ENCODE measurements at places on chromosomes 1 and 21.

DNA sequence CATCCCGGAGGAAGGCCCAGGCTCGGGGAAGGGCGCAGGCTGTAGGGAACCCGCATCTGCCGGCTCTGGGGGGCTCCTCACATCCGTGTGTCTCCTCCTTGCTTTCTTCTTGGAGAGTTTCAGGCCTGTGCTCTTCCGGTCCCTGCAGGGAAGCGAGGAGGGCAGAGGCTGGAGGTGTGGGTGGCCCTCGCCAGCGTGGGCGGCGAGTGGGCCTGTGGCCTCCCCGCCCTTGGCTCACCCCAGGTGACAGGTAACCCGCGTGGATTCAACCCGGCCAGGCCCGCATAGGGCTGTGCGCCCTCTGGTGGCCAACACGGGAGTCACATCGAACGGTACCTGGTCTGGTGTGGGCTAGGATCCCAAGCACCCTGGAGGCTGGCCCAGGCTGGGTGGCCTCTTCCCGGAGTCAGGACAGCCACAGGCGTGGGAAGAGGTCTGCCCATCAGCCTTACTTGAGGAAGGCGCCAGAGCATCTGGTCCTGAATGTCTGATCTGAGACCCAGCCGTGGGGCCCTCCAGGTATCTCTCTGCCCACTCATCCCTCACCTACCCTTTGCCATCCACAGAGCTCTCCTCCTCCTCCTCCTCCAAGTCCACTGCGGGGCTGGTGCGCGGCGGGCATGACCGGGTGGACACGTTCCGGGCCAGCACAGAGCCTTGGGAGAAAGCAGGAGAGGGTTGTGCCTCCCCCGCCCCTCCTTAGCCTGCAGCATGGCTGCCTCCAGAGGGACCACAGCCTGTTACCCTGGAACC, 9.6 kb upstream of the TNFRSF25 start:
- peak; percentile 36 for DNase-seq

DNA sequence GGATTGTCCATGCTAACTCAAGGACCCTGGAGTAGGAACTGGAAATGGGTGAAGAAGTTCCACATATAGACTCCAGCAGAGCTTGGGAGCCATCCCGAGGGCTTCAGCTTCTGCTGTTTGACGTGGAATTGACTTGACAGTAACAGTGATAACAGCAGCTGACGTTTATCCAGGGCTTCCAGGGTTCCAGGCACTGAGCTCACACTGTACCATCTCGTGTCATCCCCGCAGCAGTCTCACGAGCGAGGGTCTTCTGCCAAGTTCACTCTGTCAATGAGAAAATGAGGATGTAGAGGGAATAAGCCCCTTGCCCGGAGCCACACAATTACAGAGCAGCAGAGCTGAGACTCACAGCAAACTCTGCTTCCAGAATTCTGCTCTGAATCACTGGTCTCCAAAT, 447.7 kb downstream of the SIPA1L2 start:
- no peak for DNase-seq

DNA sequence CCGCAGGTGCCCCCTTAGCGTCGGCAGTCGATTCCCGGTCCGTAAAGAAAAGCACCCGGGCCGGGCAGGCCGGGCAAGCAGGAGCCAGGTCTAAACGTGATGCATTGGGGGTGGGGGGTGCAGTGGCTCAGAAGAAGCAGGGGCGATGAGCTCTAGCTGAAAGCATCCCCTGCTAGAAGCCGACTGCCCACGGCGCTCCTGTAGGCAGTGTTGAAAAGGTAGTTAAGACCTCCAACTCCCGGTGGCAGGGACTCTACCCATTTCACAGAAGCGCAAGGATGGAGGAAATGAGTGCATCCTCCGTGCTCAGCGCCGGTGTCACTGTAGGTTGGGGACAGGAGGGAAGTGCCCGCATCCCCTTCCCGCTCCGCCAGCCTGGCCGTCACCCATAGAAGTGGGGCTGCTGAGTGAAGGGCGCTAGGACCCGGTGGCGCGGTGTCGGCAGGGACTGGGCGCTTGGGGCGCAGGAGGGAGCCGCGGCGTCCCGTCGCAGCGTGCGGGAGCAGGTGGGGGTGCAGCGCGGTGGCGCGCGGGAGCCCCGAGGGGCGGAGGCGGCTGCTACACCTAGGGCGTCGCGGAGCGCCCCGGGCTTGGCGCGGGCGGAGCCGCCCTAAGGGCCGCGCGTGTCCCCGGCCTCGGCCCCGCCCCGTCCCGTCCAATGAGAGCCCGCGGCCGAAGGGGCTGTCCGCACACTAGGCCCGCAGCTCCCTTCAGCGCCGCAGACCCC, at the start of gene WNT2B:
Gene WNT2B, plus strand, starts transcription at position 688 of the 727 bp plus-strand sequence. CDS start 298 bp downstream, outside the sequence.
- DNase-seq: no peak

DNA sequence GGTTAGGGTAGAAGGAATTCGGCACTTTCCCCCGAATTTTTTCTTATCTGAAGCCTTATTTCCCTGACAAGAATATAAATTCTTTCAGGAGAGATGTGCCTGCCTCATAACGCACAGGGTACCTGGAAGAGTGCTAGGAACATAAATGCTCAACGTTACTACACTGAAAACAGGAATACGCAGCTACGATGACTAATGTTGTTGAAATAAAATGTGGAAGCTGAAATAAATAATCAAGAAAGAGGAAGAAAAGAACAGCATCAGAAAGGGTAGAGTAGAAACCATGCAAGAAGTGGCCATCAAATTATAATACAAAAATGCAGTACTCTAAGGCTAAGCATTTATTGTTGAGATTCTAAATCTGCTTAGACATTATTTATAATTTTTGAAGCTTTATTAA, 33.9 kb downstream of the SLC66A1 start:
- no peak for DNase-seq

GRCh38 chr1:2972879-2973575, 48.2 kb upstream of the ACTRT2 start:
- no peak for DNase-seq

DNA sequence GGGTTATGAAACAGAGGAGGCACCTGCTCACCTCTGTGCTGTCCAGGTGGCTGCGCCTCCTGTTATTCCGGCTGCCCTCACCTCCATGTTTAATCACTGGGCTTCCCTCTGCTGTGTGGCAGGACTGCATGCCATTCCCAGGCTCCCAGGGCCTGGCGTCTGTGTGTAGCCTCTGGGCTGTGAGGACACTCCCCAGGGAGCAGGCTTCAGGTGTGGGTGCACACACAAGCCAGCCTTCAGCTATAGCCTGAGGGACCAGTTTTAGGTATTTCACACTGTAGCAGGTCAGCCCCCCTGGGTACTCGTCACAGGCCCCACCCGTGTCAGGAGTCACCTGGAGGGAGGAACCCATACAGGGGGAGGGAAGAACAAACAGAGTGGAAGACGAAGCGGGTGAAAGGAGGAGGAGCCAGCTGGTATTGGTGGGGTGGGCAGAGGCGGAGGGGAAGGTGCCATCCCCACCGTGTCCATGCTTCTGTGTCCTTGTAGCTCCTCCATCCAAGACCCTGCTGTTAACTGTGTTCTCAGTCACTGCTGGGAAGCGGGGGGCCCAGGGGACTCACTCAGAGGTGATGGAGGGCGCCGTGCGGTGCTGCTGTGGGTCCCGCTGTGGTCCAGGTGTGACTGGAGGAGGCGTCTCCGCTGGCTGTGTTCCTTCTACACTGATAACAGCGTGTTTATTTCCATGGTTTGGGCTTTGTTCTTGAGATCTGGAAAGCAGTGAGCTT, 158.6 kb downstream of the PGBD5 start:
- DNase-seq: no peak

DNA sequence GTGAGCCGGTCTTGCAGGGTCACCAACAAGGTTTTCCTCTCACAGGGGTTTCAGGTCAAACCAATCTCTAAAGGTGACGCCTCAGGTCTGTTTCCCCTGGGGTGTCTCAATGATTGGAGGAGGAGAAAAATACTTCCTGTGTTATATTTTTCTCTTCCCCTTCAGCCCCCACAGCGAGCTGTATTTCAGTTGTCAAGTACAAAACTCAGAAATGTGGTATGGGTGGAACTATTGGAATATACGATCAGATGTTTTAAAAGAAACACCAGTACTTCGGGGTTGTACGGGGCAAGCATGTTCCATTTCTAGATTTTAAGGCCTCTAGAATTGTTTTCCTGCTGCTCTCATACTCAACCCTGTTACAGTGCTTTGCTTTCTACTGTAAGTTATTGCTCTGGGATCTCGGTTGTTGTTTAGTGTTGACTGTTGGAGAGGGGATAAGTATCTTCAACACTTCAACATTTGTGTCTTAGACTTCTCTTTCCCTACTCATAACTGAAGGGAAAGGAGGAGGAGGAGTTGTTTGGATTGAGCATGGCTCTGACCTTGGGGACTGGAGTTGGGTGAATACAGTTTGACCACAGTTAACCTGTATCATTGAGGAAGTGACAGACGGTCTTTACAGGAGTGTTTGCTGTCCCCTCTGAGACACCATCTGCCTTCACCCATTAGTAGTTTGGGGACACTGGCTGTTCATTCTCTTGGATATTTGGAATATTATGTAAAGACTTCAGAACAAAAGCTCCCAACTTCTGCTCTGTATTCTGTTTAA, 2.0 kb downstream of the MAPKAPK2 start:
- no peak for DNase-seq

DNA sequence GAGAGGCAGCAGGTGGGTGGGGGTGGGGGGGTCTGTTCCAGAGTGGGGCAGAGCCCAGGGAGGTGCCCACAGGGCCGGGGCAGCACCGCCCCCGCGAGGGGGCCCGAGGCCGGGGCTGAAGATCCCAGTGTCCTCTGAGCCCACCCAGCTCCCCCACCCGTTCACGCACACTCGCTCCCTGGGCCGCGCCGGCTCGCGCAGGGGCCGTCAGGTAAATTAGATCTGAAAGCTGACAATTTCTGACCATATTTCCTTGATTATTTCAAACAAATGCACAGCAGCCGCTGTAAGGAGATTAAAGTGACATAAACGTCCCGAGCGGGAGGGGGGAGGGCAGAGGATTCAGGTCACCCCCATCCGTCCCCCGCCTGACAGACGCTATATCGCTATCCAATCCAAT, 118.0 kb downstream of the CASZ1 start:
- DNase-seq: no peak

GRCh38 chr1:31064718-31065309, 703 bp downstream of the PUM1 start:
- peak; percentile 29 for DNase-seq

DNA sequence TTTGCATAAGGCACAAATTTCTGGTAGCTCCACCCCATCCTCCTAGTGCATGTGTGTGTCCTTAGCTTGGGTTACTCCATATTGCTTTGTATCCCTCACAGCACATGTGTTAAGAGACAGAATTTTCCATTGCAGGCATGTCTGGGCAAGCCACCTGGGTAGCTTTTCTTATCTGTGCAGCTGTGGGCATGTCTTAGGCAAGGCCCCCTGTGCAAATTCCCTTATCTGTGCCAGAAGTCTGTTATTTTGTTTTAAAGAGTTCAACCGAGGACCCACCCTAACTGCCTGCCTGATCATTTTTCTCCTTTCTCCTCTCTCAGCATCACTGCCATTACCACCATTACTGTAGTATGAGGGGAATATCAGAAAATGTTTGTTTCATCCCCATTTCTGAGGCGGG, 131.9 kb downstream of the CYYR1 start:
- no peak for DNase-seq

- DNase-seq: peak; percentile 95
Observed at GRCh38 chr1:179807691-179808485, 64.8 kb downstream of the FAM163A start.

DNA sequence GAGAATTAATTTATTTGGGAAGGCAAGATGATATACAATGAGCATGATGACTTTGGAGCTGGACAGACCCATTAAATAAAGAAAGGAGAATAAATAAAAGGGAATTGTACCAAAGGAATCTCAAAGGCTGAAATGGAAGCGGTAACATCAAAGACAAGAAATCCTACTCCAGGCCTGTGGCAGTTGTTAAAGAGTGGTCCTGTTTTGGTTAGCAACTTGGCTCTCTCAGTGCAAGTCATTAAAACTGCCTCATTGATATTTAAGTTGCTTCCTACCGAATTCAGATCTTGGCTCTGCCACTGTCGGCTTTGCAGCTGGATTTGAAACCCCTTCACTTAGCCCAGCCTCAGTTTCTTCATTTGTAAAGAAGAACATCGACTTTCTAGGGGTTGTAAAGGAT, 10.1 kb downstream of the TGFB2 start:
- DNase-seq: no peak

GRCh38 chr1:156439777-156440183, 60.8 kb downstream of the MEF2D start:
- no peak for DNase-seq

GRCh38 chr1:27166351-27166802, 11.5 kb upstream of the SLC9A1 start:
- DNase-seq: no peak

GRCh38 chr1:154325583-154326545, 539 bp downstream of the ATP8B2 start:
- peak; percentile 87 for DNase-seq

GRCh38 chr1:11682287-11682771, 1.4 kb upstream of the MAD2L2 start:
- no peak for DNase-seq

GRCh38 chr1:226661965-226662364, 77.1 kb downstream of the ITPKB start:
- no peak for DNase-seq

- DNase-seq: no peak
Observed at GRCh38 chr1:11792106-11792505, 13.7 kb downstream of the MTHFR start.

DNA sequence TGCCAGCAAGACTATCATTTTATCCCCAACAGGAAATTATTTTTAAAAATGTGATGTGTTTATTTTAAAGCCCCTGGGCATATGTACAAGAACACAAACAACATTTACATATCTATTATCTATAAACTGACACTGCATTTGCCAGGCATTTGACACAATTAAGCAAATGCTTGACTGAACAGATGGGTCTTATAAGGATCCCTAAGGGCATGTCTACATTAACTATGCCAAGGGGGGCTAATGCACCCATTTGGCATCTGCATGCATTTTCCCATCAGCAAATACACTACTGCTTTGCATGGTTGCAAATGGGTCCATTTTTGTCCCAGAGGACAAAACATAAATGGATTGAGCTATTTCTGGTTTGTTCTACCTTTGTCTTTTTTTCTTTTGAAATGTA, 884.8 kb upstream of the B3GALT2 start:
- no peak for DNase-seq

- DNase-seq: no peak
Observed at GRCh38 chr1:173413271-173413707, 63.8 kb upstream of the PRDX6 start.

DNA sequence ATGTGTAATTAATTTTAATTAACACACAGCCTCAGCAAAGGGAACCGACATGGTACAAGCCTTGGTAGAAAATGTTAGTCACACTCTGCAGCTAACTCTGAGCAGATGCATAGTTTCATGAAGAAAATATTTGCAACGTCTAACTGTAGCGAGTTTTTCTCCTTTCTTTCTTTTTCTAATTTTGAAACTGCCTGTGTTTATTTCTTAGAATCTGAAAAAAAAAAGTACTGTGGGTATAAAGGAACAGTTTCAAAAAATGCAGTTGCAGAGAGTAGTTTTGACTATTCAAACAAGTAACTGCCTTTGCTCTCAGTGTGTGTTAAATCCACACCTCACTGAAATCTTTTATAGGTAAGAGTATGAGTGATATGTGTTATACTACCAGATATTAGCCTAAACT, 149.9 kb upstream of the C1orf105 start:
- DNase-seq: no peak

GRCh38 chr1:5865774-5866173, 126.5 kb downstream of the NPHP4 start:
- no peak for DNase-seq
